ENCODE measurements at places on chromosomes 13 and 19.

GRCh38 chr13:21359855-21360254 is 99.2 kb downstream of the ZDHHC20 start:
- no peak for DNase-seq

DNA sequence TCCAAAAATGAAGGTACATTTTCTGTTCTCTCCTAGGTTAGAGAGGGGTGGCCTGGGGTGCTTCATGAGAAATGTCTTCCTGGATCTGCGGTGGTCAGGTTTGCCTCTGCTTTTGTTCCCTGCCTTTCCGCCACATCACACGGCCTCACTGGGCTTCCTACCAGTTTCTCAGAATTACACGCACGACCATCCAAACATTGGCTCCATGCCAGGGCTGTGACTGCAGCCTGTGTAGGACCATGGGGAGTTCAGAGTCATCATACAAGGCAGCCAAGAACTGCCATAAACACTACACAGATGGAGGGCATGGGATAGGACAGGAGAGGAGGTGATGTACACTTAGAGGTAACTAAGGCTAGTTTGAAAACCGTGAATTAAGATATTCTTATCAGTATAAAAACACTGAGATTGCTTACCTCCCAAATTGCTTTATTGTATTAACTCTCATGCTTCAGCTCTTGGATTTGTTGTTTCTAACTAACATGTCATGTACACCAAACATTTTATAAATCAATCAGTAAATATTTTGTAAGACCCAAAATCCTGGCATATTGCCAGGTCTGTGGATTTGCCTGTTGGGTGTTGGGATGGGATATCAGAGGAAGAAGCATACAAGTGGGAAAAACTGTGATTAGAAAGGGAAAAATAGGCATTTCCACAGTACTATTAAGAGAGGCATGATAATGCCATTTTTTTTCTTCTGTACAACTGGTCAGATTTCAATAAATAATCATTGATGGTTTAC is 45.2 kb downstream of the CDADC1 start:
- peak; percentile 80 for DNase-seq

DNA sequence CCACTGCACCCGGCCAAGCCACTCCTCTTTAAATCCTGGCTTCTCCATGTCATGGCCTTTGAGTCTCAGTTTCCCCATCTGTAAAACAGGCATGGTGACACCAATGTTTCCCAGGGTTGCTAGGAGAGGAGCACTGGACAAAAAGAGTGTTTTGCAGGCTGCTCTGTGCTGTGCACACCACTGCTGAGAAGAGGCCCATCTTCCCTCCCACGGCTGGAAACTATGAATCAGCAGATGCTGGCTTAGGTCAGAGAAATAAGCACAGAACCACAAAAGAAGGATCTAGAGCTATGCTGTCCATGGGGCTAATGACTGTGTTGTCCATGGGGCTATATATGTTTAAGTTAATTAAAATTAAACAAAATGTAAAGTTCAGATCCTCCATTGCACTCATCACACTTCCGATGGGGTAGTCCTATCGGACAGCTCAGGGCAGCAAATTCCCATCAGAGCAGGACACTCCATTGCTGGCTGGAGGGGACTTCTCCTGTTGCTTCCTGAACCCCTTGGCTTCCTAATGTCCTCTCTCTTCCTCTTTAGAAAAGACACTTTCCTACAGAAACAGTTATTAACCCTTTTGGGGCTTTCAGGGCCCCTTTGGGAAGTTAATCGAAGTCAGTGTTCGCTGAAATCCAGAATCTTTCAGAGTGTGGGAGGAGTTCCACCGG is 37.1 kb downstream of the TSHZ3 start:
- DNase-seq = peak; percentile 23

- DNase-seq = no peak
Measured at GRCh38 chr13:59047546-59047945, 1116.2 kb downstream of the DIAPH3 start.
